Activated naive CD4-positive, alpha-beta T cell (primary cell): ENCODE measurements at places on chromosomes 7 and 10.

GRCh38 chr7:99563650-99564049, 5.2 kb downstream of the ZNF655 start:
- no peak for DNase-seq

DNA sequence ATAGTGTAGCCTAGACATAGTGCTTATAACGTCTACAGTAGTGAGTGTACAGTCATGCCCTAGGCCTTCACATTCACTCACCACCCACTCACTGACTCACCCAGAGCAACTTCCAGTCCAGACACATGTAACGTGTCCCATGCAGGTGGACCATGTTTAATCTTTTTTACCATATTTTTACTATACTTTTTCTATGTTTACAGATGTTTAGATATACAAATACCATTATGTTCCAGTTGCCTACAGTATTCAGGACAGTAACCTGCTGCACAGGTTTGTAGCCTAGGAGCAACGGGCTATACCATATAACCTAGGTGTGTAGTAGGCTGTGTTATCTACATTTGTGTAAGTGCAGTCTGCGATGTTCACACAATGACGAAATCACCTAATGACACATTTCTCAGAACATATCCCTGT, 11.0 kb downstream of the MPP7 start:
- no peak for DNase-seq

DNA sequence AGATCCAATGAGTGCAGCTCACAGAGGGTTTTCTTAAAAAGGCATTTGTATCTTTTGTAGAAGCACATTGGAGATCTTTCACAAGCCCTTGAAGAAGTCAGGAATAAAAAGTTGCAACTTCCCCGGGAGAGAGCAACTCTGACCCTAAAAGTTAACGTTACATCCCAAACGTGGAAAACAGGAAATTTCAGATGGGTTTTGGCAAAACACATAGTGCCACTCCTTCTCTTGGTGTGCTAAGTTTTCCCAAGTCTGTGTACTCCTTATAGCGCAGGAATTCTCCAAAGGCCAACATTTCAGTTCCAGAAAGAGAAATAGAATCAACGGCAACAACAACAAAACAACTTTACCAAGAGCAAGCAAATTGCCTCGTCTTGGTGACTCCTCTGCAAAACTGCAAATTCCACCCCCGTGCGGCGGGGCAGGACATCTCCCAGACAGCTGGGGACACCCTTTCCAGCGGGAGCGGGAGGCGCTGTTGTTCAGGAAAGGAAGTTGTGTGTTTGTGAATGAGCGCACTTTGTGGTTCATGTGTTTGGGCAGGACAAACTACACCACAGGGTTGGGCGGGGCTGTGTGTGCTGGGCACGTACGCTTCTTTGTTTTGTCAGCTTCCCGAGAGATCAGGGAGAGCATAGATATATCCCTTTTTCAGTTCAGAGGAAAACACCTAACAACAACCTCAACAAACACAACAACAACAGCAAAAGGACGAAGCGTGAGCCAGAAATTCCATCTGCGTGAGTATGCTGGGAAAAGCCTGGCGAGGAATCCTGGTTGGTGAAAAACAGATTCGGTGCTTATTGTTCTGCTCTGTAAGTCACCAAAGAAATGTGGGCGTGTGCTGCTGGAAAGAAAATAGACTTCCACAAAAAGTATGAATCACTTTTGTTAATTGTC, 294.7 kb upstream of the PITRM1 start:
- no peak for DNase-seq

DNA sequence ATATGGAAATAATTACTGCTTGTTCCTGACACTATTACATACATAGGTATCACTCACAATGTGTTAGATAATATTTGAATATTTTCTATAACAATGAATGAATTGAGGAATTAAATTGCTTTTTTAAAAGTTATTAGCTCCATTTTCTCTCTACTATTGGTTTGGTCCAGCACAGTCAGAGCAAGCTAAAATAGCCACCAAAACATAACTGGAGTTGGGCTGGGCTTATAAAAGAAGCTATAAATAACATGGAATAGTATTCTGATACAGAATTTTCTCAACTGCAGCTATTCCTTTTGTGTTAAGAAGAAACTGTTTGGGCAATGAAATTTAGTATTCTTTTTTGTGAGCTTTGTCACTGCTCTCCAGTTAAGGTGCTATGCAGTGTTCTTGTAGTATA, 142.6 kb upstream of the LRRN3 start:
- no peak for DNase-seq

DNA sequence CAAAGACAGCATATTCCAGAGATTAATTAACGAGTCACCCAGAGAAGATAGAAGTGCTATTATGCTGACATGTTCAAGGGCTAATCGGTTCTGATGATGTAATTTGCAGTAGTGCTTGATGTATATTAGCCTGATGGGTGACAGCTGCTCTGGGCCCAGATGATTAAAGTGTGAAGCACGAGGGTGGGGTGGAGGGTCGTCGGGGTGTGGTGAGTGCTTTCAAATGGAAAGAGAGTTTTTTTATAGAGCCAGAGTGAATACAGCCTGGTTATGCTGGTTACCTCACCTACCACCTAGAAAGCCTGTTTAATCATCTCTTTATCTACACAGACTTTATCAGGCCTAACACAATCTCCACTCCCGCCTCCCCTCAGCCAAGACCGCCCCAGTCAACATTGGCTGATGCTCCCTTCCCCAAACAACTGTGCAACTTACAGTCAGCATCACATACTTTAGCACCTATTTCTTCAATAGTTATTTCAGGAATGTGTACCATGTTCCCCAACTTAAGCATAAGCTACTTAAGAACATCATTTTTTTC, 11.5 kb upstream of the STN1 start:
- no peak for DNase-seq

- no peak for DNase-seq
Observed at GRCh38 chr10:110733218-110733952, 89.2 kb downstream of the RBM20 start.

DNA sequence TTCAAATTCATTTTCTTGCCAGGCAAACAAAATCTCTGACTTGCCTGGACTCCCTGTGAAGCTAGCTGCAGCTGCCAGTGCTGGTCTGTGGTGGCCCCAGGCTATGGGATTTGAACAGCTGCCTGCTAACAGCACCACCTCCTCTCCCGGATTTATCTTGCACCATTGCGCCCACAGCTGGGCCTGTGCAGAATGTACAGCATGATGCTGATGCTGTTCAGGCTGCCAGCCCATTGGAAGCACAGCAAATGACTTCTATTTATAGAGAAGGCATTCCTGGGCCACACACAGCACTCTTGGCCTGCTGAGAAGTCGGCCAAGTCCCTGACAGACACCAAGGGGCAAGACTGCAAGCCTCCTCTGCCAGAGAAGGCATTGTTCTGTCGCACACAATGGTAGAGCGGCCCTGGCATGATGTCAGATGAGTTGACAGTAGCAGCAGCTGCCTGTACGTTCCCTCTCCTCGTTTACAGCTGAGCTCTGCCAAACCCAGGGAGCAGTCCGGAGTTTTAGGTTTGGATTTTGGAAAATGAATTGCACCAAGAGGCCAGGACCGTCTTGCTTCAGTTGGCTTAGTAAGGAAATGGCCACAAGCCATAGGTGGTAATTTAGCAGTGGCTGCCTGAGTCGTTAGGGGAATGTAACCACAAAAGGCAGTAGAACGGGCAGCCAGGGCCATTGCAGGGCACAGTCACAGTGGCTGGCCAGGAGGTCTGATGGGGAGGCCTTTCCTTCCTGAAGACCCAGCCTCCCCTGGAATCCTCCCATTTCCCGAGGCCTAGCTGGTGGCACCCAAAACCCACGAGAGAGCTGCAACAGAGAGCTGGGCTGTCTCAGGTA, 38.5 kb downstream of the MTURN start:
- DNase-seq: no peak

- no peak for DNase-seq
Observed at GRCh38 chr7:129650056-129650758, 38.7 kb downstream of the NRF1 start.

- DNase-seq: no peak
Observed at GRCh38 chr7:129768614-129769399, 157.3 kb downstream of the NRF1 start.

DNA sequence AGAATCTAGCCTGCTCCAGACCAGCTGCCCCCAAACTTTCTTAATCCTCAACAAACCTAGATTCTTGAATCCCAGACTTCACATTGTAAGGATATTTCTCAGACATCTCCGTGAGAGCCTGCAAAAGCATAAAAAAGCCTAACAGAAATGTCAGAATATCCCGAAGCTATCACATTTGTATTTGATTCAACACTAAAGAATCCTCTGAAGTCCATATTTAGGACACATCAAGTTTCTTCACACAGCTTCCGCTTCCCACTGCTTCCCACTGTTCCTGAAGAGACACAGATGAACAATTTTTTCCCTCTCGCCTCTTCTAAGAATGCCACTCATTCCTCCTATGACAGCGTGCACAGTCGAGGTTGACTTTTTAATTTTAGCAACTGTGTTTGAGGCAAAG, 396.2 kb upstream of the IGFBP3 start:
- DNase-seq: no peak

DNA sequence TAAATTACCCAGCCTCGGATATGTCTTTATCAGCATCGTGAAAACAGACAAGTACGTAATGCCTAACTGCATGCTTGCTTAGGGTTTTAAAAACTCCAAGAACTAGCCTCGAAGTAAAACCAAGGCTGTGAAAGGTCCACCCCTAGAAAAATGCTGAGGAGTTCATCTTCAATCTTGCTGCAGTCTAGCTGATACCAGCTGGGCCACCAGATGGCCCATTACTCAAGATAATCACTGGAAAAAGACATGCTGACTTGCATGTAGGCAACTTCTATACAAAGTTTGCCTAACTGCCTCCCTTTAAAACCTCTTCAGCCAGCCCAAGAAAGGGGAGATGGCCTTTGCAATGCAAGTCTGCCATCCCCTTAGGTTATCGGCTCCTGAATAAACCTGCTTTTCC, 614.1 kb downstream of the GALNT17 start:
- no peak for DNase-seq

- DNase-seq: no peak
Observed at GRCh38 chr10:77131214-77131613, 506.4 kb downstream of the KCNMA1 start.

DNA sequence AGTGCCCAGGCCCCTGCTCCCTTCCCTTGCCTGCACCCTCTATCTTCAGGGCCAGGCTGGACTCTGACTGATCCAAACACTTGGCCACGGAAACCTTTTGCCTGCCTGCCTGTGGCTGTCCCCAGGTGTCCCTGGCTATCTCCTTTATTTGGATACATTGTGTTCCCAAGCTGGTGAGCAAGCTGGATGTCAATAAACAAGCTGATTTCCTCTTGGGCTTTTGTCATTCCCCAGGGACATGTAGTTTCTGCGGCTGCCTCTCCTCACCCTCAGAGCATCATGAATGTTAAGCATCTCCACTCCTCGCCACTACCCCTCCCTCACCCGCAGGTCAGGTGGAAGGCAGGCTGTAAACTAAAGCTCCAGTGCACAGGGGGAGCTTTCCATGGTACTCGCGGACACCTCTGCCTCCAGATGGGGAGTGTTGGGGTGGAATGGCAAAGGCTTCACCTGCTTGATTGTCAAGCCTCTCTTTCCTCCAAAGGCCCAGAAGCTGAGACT, 6.9 kb downstream of the GHRHR start:
- DNase-seq: no peak

- DNase-seq: no peak
Observed at GRCh38 chr10:88465765-88466164, 117.4 kb downstream of the RNLS start.

DNA sequence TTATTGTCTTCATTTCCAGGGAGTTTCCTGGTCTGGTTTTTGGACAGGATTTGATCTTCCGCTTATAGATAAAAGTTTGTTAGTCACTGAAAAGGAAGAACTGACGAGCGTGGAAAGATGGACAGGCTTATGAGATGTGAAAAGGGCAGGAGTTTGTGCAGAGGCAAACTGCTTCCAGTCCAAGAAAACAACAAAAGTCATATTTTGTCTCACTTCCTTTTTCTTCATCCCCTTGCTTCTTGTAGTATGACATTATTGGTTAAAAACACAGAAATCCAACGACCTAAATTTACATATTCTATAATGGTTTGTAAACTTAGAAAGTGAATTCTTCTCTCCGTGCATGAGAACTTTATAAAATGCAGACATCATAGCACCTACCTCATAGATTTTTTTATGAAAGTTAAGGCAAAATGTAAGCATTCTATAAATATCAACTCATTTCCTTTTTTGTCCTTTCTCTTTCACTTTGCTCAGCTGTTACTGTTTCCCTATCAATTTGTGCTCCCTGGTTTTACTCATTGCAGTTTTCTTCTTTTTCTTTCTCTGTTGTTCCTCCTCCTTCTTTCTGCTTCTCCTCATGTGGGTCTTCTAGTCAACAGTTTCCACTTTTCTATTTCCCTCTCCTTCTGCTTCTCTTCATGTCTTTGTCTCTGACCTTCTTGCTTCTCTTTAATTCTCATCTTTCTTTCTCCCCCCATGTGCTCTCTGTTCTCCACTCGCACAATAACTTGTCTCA, 370.2 kb downstream of the ARL4A start:
- DNase-seq: no peak

GRCh38 chr7:134845461-134845860, 66.0 kb downstream of the CALD1 start:
- no peak for DNase-seq

DNA sequence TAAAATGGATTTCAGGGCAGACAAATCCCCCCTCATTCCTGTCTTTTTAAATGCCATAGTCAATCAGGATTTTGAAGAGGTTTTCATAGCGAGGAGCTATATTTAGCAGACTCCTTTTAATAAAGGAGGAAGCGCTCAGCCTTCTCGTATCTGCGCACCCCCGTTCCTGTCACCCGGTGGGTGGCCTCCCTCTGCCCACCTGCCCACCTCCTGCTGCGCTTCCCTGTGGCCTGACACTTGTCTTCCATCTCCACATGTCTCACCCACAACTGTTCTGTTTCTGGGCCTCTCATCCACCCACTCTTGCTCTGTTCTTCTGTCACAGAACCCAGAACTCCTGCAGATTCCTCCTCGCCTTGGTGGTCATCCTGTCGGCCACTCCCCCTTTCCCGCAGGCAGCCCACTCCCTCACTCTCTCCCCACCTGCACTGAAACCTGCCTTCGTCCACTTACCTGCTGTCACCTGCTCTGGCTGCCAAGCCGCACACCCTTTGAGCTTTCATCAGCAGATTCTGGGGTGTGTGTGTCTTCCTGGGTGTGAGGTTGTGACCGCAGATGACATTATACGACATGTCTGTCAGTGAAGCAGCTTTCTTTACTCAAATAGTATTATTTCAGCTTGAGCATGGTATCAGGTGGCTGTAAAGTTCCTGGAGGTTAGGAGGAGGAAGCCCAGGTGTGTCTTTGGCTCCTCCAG, 163.5 kb upstream of the AGK start:
- DNase-seq: no peak

GRCh38 chr10:852386-852785, 79.1 kb downstream of the LARP4B start:
- no peak for DNase-seq

DNA sequence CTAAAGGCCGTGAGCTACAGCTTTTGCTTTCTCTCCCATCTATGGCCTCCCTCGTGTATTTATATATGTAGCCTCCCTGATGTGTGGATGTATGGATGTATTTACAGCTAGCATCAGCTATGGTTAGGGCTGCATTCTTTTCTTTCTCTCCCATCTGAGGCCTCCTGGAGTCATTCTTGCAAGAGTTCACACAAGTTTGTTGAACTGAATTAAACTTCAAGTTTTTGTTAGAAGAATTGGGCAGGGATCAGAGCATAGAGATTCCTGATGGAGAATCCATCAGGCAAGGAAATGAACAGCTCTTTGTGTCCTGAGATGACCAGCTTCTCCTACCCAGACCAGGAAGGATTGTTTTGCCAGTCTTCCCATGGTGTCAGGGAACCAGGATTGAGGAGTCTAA, 60.3 kb downstream of the AHCYL2 start:
- DNase-seq: no peak

- DNase-seq: no peak
Observed at GRCh38 chr7:30469303-30469702, 9.3 kb downstream of the NOD1 start.

GRCh38 chr7:102828286-102828685, 79.5 kb downstream of the FAM185A start:
- no peak for DNase-seq
